ENCODE measurements at places on chromosomes 7 and 10.

DNA sequence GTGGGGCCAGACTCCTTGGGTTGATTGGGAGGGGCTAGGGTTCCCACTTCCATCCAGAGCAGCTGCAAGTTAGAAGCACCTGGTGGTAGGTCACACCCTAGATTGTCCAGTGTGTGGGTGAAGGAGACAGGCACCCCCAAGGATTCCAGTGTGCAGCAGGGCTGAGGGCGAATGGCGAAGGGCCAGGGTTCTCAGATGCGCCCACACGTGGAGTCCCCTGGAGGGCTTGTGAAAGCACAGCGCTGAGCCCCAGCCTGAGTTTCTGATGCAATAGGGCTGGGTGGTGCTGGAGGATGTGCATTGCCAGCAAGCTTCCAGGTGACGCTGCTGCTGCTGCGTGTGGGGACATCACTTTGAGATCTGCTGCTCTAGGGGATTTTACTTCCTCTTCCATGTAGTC, 25.4 kb downstream of the TBATA start:
- H3K27ac ChIP-seq, result peak overlapping the region; percentile 40
- H3K27me3 ChIP-seq, result no peaks in the 10 kb centered on the region
- no peak overlapping the region for H3K4me3 ChIP-seq
- no peak for DNase-seq
- no peaks in the 10 kb centered on the region for H3K36me3 ChIP-seq
- no peaks in the 10 kb centered on the region for H3K4me1 ChIP-seq

DNA sequence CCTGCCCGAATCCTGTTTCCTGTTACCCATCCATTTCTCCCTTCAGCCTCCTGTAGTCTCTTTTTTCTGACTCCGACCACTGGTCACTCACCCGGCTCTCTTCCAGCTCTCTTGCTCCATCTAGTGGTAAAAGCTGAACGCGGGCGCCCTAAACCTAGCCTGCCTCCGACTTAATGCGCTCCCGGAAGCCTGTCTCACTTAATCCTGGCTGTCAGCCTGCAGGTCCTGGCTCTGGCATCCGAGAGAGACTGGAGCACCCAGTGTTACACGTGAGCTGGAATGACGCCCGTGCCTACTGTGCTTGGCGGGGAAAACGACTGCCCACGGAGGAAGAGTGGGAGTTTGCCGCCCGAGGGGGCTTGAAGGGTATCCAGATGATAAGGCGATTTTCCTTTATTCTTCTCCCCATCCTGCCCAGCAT, 10.3 kb downstream of the SUMF2 start:
- H3K27ac ChIP-seq, result peak overlapping the region; percentile 35
- H3K36me3 ChIP-seq, result no peaks in the 10 kb centered on the region
- H3K27me3 ChIP-seq, result no peaks in the 10 kb centered on the region
- DNase-seq, result no peak

GRCh38 chr7:74452748-74453321, 871 bp upstream of the GTF2IRD1 start:
- H3K27me3 ChIP-seq, result no peaks in the 10 kb centered on the region
- no peaks in the 10 kb centered on the region for H3K36me3 ChIP-seq
- H3K4me1 ChIP-seq, result peaks cover 30% of the 10 kb centered on the region
- peak overlapping the region; percentile 92 for H3K27ac ChIP-seq

GRCh38 chr7:3194501-3195141, 106.4 kb upstream of the SDK1 start:
- H3K27ac ChIP-seq, result no peak overlapping the region
- H3K27me3 ChIP-seq, result no peaks in the 10 kb centered on the region
- H3K36me3 ChIP-seq, result no peaks in the 10 kb centered on the region
- H3K4me3 ChIP-seq, result no peak overlapping the region
- DNase-seq, result no peak

GRCh38 chr10:122112625-122113160, 123.7 kb downstream of the TACC2 start:
- H3K36me3 ChIP-seq, result no peaks in the 10 kb centered on the region
- no peaks in the 10 kb centered on the region for H3K27me3 ChIP-seq
- H3K4me3 ChIP-seq, result peak overlapping the region; percentile 97
- H3K4me1 ChIP-seq, result peaks cover 33% of the 10 kb centered on the region
- DNase-seq, result peak; percentile 70
- H3K27ac ChIP-seq, result peak overlapping the region; percentile 93

GRCh38 chr7:130921391-130922180, 187.6 kb upstream of the KLF14 start:
- DNase-seq, result no peak
- no peaks in the 10 kb centered on the region for H3K27me3 ChIP-seq
- H3K4me3 ChIP-seq, result peak overlapping the region; percentile 15
- H3K4me1 ChIP-seq, result peaks cover 100% of the 10 kb centered on the region
- peaks cover 5% of the 10 kb centered on the region for H3K36me3 ChIP-seq
- H3K27ac ChIP-seq, result peak overlapping the region; percentile 100

GRCh38 chr10:128061306-128062300, 64.6 kb downstream of the MKI67 start:
- H3K27me3 ChIP-seq, result no peaks in the 10 kb centered on the region
- no peak for DNase-seq
- H3K4me1 ChIP-seq, result no peaks in the 10 kb centered on the region
- H3K4me3 ChIP-seq, result no peak overlapping the region

Measured in Panc1 (cell line).